NCI-H1048 (cell line): ENCODE measurements at places on chromosomes 7 and 10.

- DNase-seq, result no peak
Observed at GRCh38 chr7:6623589-6624245, 8.3 kb downstream of the ZNF853 start.

DNA sequence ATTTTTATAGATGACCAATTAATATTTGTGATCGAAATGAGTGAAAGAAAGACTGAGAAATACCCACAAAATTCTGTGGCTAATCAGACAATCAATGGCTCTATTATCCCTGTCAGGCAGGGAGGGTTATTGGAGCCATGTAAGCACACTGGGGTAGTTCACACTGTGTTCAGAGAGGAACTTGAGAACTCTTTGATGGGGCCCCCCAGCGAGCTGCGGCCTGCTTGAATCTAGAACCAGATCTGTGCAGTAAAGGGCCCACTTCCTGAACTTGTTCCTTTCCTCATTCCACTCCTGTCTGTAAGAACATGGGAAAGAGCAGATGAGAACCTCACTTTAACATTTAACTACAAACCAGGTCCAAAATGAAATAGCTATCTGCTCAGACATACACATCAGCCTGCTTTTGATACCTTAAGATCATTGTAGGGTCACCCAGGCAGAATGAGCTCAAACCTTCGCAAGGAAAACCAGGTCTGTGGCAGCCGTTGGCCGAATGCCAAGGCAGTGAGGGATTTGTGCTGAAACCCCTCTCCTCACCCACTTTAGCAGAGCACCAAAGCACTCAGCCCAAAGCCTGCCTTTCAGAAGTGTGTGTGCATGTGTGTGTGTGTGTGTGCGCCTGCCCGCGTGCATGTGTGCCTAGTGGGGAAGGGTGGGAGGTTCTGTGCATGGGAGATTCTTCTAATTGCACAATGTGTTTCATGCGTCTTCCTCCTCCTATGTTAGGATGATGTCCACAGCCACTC is 365.6 kb upstream of the MGMT start:
- DNase-seq, result no peak

DNA sequence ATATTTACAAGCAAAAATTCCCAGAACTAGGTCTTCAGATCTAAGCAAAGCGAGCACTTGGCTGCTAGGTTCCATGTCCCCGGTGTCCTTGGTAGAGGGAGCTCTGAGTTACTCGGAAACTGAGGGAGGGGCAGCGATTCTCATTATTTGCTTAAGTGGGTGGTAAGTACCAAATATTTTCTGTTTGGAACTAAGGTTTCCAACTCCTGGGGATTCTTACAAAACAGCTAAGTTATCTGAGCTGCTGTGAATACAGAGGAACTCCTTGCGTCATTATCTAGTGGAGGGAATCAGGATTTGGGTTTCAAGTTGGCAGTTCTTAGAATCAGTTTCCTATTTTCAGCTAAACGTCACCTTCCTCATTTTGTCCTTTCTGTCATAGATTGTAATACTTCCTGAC is 76.8 kb upstream of the IKZF1 start:
- DNase-seq, result no peak

- DNase-seq, result no peak
Observed at GRCh38 chr7:112938863-112939573, 147.6 kb downstream of the GPR85 start.

DNA sequence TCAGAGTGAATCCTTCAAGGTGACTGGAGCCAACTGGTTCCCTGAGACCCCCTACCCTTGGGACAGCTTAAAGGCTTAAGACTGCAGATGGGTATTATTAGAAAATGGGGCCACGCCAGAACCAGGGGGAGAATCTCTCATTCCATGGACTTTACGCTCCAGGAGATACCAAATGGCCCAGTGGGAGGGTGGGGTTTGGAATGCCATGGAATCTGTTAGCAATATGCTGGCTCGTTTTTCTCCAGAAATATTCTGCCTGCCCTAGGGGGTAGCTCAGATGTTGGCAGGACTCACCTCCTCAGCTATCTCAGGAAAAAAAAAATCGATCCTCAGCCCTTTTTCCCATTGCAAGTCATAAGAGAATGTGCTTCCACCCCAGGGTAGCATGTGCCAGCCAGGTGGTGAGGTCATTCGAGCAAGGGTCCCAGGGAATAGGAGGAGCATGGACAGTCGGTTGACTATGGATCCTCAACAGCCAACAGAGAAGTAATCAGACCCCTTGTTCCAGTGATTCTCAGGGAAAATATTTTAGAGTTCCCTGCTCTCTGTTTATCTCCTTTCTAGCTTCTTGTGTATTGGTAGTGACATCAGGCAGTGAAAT is 22.9 kb downstream of the SVIL start:
- no peak for DNase-seq

DNA sequence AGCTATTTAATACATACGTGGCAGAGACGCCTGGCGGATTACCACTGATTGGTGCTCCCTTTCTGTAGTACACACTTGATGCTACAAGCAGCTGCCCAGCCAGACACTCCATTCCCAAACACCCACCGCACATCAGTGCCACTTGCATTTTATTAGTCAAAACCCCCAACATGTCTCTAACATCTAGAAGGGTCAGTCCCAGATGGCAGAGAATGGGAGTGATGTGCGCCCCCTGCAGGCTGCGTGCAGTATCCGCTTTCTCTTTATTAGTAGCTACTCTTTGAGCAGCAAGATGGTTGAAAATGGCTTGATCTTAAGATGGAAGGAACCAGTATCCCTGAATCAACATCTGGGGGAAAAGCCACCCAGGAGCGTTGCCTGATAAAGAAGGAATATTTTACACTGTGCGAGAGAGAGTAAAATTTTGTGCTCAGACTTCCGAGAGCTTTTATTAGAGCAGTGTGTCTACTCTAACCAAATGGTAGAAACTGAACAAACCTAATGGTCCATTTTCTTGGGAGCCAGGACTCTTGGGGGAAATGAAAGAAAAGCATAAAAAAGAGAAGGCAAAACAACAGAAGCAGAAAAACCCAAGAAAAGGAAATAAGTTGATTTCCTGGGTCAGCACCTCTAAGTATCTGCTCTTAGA is 78.3 kb downstream of the ST8SIA6 start:
- no peak for DNase-seq

- no peak for DNase-seq
Observed at GRCh38 chr7:143931739-143932138, 3.3 kb upstream of the OR2F2 start.

DNA sequence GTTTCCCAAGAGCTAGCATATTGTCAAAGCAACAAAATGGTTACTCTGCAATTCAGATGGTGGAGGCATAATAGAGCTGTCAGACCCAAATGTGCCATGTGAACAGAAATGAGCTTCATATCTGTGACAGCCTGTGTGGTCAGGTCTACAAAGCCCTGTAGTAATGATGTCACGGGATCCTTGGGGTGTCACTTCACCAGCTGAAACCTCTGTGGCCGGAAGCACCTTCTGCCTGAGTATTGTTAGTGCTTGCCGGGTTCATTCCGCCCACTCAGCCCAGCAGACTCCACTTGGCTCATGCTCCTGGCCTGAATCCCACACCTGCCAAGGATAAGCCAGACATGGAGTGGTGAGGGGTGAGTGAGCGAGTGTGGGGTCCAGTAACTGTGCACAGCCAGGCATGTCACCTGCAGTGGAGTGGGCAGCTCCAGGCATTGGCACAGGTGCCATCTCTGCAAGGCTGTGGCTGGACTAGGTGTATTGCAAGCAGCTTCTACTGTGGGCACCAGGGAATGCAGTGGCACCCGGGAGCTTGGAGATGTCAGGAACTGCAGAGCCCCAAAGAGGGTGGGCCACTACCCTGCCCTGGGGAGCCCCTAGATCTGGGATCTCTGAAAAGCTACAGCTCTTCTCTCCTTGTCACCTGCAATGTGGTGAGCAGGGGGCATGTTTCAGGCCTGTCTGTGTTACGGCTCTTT is 341.9 kb upstream of the CHRM2 start:
- DNase-seq, result no peak

DNA sequence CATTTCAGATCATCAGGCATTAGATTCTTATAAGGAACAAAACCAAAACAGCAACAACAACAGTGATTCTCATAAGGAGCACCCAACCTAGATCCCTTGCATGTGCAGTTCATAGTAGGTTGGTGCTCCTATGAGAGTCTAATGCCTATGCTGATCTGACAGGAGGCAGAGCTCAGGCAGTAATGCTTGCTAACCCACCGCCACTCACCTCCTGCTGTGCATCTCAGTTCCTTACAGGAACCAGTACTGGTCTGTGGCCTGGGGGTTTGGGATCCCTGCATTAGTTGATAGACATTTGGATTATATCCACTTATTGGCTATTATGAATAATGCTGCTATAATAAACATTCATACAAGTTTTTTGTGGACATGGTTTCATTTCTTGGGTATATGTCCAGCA is 14.0 kb downstream of the MKLN1 start:
- DNase-seq, result no peak

- no peak for DNase-seq
Observed at GRCh38 chr7:30936650-30937245, 25.1 kb downstream of the AQP1 start.

DNA sequence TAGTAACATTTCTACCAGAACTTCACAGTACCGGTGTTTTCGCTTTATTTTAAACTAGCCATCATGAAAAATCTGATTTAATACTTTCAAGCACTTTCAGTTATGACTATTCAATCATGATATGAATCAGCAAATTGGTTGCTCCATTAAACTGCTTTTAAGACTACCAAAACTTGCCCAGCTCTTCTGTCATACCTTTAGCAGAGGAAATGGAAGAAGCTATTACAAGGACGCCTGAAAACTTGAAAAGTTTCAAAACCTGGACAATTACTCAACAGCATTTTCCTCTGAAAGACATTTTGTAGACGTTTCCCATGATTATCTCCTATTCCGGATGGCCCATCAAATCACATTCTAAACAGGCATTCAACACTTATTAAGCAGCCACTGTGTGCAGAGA is 2.0 kb downstream of the JAZF1 start:
- no peak for DNase-seq
